Myocyte (in vitro differentiated cells): ENCODE measurements at places on chromosomes 4 and X.

- DNase-seq, result peak; percentile 39
Measured at GRCh38 chr4:154622598-154622997, 10.1 kb upstream of the FGG start.

DNA sequence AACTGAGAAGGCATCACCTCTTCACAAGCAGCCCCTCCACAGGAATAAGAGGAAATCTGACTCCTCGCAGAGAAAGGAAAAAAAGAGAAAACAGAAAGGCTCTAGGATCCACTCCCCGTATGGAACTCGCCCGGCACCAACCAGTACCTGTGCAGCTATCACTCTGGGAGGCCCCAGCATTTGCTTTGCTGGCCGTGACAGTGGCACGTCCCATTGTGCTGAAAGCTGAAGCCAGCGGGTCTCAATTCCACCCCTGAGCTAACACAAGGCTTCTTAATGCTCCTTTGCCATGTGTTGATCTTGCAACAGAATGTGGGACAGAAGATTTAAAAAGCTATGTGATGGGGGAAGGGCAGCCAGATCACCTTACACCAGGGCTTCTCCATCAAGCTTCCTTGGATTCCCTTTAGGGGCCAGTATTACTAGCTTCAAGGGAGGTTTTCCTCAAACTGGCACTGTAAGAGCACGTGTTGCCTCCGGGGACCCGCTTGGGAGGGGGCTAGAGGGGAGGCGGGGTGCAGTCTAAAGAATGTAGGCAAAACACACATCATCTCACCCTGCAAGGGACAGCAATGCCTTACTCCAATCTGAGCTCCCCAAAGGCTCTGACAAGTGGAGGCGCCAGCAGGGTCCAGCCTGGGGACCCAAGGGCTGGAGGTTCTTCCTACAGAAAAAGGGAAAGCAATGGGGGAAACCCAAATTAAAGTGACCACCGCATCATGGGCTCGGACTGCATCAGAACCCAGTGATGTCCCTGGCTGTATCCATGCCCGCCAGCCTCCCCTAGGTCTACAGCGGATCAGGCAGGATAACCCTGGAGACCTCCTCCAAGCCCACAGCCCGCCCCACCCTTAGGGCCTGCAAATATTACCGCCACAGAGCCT, 1.2 kb downstream of the USP46 start:
- peak; percentile 53 for DNase-seq

- DNase-seq, result peak; percentile 3
Measured at GRCh38 chrX:149871940-149872339, 9.0 kb upstream of the MAGEA8 start.

- DNase-seq, result no peak
Measured at GRCh38 chrX:101386542-101386885, 523 bp upstream of the BTK start.

- no peak for DNase-seq
Measured at GRCh38 chr4:184416913-184417734, 57.2 kb downstream of the IRF2 start.

GRCh38 chr4:8897251-8898167, 25.9 kb upstream of the HMX1 start:
- DNase-seq, result no peak

DNA sequence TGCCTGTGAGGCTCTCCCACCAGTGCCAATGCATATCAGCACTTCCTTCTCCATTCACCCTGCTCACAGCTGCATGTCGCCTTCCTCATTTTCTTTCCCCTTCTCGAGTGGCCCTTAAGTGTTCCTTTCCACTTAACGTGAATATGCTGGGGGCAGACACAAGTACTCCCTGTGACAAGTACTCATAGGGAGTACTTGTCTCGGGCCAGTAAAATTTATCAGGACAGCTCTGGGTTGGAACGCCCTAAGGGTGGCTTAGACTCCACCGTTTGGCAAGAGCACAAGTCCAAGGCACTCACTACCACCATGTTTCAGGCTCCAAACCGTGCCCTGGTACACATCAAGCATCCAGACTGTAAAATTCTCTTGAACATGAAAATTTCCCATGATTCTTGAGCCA, 3.9 kb upstream of the LDOC1 start:
- no peak for DNase-seq

GRCh38 chr4:71070015-71070414, 76.6 kb downstream of the DCK start:
- DNase-seq, result no peak

DNA sequence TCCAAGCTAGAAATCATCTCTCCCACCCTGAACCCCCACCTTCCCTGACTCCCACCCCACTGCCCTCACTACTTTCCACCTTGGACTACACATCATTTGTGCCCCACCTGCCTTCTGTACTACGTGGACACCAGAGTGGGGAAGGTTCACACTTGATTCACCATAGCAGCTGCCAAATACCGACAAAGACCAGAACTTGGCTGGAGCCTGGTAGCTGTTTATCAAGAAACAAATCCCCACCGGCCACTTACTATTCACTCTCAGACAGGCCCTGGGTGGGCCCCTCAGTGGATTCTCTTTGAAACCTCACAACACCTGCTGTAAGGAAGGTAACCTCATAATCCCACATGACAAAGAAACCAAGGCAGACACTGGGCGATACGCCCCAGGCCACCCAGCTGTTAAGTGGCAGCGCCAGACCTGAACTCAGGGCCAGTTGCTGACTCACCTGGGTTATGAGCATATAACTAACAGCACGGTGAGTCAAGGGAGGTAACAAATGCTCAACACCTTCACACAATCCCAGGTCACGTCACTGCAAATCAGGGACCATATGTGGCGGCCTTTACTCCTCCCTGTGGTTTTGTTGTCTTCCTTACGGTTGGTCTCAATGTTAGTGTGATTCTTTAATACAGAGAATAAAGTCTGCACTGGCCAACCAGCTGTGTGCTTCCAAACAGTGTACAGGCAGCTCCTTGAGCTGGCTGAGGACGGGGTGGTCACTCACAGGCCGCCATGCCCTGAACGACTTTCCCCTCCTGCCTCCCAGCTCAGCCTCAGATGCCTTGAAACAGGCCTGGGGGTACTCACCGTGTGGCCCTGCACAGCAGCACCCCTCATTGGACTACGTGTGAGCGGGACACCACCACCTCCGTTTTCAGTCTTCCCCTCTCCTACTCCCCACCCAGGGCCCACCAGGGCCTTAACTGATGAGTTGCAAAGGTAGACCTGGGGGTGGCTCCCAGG, 7.5 kb downstream of the WDR1 start:
- DNase-seq, result peak; percentile 68

GRCh38 chr4:168610911-168611530, 114.2 kb downstream of the PALLD start:
- DNase-seq, result peak; percentile 30

- DNase-seq, result no peak
Measured at GRCh38 chr4:156197216-156197615, 243.6 kb upstream of the CTSO start.

GRCh38 chrX:2642791-2643190, 48.3 kb upstream of the CD99 start:
- DNase-seq, result no peak

DNA sequence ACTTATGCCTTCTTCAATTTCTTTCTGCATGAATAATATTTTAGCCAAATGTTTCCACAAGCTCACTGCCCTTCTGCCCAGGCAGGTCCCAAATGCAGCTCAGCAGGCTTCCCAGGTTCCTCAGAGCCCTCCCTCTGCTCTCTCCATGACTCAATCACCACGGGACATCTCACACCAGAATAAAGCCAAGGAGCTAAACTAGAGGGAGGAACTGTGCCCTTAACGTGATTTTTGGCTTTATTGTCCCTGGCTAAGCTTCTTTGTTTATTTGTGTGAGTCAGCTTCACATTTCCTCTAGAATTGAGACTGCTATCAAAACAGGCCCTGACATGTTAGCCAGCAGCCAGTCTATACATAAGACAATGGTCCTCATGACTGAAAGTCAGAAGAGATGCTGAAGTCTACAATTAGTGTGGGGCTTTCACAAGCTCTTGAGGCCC, 186.4 kb upstream of the GALNT7 start:
- peak; percentile 85 for DNase-seq

DNA sequence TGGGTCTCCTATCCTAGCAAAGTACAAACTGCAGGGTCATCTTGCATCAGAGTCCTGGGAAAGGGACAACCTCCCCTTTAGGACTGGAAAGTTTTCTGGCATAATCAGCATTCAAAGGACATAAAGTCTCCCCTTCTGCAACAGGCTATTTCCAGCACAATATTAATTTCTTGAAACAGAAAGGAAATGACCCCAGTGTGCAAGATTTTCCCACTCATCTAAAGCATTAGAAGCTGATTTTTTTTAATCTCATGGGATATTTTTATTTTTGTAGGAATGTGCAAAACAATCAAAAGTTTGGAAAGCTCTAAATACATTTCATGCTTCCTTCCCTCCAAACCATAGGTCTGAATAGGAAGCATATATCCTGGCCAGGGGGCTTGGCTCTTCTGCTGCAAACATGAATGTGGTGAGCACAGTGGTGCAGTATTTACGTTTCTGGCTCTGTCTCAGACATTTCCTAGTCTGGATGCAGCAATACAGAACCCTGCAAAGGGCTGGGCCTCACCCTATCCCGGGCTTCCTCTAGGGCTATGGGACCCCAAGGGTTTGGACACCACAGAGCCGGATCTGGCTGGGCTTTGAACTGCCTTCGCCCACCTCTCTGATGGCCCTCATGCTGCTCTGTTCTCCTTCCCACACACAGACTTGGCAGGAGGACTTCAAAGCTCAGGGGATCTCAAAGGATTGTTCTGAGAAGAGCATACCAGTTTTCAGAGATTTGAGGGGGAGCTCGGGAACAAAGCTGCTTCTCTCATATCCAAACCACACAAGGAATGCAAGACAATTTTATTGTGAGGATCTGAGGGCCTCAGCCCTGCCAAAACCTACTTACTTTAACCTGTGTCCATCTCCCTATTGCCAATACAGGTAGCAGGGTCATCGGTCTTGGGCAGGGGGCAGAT, 64.9 kb downstream of the POLR2B start:
- DNase-seq, result peak; percentile 76

DNA sequence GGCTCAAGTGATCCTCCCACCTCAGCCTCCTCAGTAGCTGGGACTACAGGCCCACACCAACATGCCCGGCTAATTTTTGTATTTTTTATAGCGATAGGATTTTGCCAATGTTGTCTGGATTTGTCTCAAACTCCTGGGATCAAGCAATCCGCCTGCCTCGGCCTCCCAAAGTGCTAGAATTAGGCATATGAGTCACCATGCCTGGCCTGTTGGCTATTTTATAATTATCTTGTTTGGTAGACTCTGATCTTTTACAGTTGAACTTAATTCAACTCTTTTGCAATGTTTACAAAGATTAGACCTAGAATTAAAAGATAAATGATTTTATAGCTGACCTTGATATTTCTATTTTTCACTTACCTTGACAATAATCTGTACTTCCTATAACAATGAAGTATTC, 18.0 kb downstream of the DCK start:
- peak; percentile 30 for DNase-seq

- no peak for DNase-seq
Measured at GRCh38 chrX:35728481-35728880, 69.7 kb upstream of the MAGEB16 start.
